AG09309 (cell line): ENCODE measurements at places on chromosomes 12 and 14.

DNA sequence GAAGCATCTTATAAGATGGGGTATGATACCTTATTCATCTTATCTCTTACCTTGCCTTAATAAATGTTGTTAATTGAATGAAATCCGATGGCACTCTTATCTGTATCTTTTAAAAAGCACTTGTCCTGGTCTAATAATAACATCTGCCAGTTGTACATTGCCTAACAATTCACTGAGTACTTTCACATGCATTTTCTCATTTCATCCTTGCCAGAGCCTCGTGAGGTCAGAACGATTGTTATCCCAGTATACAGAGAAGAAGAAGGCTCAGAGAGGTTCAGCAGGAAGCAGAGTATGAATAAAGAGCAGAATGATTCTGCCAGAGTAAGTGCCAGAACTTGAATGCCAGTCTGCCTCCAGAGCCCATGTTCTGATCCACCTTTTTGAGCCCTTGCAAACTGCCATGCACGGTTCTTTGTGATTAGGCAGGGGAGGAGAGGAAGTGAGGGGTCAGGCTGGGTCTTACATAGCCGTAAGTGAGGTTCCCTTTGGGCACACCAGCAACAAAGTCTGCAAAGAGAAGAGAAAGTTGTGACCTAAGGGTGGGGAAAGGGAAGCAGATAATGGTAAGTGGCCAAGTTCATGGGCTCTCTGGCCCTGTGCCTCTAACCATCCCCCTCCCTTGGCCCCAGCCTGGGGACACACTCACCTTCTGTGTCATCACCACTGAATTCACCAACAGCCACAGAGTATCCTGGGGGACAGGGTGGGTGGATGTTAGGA lies 11.7 kb downstream of the ITGA5 start:
- DNase-seq, result no peak

GRCh38 chr14:74867673-74868072 lies 8.3 kb downstream of the PROX2 start:
- no peak for DNase-seq

DNA sequence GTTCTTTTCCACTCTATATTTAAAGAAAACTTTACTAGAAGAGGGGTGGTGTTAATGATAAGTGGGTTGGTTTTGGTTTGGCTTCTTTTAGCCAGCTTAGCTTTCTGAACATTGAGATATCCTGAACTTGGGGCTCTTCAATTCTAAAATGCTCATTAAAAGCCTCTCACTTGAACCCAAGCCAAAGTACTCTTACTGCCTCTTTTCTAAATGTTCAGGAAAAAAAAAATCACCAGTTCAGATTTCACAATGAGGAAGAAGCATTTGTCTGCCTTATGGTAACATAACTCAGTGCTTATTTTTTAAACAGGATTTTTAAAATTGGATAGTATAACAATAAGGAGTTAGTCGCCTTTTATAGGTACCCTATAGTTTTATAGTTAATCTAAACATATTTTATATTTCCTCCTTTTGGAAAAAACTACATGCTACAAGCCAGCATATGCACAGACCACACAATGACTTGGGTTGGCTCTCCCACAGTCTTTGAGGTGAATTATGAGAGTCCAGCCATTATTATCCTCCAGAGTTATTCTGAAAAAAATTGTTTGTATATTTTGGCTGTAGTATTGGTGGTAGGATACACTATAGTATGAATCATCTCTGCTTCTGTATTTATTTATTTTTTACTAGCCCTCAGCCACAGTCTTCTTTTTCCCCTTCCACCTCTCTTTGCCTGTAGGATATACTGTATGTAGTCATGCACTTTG lies 195.5 kb upstream of the TMPO start:
- no peak for DNase-seq

DNA sequence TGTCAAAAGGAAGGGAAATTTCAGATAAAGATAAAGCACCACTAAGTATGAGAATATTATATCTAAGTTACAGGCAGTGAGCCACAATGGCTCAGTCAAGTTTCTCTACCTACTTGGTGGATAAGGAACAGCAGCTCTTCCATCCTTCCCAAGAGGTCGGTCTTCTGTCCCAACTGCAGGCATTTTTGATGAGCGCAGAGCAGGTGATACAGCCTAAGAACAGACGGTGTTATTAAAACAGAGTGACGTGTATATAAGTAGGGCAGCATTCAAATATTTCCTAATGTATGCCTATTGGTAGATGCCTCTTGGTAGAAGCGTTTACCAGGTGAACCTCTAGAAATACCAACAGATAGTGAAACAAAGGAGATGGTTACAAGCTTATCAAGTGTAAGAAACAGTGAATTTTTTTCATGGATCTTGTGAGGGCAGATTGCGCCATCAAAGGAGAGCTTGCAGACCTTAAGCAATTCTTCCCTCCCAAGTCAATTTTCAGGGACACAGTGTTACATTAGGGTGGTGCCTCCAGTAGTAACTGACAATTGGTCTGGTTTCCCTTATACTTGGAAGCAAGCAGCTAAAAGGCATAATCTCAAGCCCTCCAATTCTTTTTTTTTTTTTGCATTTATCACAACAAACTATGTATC lies 274.5 kb downstream of the MED13L start:
- no peak for DNase-seq

DNA sequence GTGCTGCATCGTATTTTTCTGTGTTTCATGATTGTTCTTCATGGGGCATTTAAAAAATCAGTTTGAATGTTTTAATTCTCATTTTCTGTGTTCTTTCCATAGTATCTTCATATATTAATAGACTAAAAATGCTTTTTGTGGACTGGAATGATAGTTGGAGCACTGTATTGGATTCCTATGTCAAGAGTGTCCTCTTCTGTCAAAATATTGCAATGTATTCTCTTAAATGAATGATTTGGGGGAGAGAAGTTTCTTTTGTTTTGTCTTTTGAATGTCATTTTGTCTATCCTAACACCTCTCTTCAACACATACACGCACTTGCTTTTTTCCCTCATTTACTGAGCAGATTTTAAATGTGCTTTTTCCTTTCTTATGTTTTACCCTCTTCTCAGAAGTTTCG lies 4.7 kb upstream of the EIF2S3B start:
- peak; percentile 0 for DNase-seq

DNA sequence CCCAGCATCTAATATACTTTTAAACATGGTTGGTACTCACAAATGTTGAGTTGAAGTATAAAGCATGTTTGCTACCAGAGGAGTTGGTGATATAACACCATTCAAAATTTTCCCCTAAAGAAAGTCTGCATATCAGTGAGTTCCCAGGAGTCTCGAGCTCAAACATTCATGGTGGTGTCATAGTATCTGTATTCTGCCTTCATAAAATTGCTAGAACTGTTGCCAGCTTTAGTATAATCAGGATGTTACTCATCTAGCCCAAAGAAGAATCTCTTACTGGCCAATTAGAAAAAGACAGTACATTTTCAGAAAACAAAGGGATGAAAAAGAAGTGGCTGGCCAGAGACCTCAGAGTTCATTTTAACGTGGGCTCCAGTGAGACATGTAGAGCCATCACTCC lies 374.7 kb downstream of the KCNH5 start:
- DNase-seq, result no peak

GRCh38 chr12:34291426-34291901 lies 269.2 kb downstream of the ALG10 start:
- DNase-seq, result no peak

DNA sequence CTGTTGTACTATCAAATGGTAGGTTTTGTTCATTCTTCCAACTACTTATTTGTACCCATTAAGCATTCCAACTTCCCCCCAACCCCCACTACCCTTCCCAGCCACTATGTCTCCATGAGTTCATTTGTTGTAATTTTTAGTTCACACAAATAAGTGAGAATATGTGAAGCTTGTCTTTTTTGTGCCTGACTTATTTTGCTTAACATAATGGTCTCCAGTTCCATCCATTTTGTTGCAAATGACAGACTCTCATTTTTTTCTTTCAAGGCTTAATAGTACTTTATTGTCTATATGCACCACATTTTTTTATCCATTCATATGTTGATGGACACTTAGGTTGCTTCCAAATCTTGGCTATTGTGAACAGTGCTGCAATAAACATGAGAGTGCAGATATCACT lies 86.2 kb downstream of the ALG10B start:
- DNase-seq, result no peak

DNA sequence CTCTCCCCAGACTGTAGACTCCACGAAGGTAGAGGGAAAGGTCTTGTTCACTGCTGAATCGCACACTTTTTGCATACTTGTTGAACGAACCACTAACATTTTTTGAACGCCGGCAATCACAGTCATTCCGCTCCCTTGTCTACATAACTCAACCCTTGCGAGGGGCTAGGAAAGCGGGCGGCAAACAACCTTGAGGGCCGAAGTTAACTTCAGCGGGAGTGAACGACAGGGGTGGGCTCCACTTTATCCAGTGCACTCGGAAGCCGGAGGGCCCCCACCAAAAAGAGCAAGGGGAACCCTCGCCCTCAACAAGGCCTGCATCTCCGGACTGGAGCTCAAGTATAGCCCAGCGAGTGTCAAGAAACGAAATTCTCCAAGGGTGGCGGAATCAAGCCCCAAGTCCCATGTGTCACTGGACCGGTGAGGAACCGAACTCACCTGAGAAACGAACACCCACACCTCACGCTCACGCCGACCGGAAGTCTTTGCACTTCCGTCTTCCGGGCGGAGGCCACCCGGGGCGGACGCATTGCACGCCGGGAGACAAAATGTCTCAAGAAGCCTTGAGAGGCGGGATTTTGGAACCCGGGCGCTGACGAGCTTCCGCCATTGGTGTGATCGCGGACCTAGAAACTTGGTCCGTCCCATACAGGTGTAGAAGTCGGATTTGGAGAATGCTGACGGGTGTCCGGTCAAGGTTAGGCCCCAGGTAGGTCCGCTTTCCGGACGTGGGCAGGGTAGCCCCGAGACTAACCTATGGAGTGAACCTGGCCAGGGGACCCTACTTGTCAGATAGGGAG lies at the start of gene LLPH:
Gene LLPH, minus strand, starts transcription at position 484 of the 800 bp plus-strand sequence. CDS start 1,644 bp downstream, outside the sequence.
- peak; percentile 45 for DNase-seq

- DNase-seq, result no peak
Measured at GRCh38 chr12:9032202-9032964, 43.0 kb downstream of the KLRG1 start.

DNA sequence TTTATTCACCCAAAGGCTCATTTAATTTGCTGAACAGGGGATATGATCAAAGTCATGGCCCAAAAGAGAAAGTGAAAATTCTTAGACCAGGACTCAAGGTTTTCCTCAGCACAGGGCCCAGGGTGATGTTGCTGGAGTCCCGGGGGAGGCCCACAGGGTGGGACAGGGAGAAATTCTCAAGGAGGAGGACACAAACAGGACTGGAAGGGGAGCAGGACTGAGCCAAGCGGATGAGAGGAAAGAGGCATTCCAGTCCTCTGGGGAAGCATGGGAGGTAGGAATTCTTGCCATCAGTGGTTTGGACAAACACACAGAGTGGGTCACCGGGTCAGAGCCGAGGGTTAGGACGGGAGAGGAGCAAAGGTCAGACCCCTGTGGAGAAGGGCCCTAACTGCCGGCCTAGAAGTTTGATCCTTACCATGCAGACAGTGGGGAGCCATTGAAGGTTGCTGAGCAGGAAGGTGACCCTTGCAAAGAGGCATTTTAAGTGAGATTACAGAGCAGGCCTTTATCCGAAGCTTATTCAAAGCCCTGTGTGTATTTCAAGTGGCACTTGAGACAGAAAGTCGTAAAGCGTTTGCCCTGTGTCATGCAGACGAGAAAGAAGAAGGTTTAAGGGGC lies 68.4 kb upstream of the PTGR2 start:
- no peak for DNase-seq

DNA sequence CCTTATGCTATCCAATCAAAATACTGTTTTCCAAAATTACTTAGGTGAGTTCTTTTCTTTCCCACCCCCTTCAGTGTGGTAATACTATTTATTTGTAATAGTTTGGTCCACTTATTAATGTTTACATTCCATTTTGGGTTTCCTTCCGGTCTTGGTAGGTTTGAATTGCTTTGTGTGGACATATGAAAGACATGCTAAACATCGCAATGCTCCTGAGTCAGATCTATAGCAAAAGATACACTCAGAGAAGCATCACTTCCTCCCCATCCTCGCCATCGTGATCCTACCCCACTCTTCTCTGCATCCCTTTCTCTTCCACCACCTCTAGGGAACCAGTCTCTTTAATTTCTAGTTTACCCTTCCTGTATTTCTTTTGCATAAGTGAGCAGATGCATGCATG lies 30.0 kb downstream of the TUNAR start:
- DNase-seq, result no peak

DNA sequence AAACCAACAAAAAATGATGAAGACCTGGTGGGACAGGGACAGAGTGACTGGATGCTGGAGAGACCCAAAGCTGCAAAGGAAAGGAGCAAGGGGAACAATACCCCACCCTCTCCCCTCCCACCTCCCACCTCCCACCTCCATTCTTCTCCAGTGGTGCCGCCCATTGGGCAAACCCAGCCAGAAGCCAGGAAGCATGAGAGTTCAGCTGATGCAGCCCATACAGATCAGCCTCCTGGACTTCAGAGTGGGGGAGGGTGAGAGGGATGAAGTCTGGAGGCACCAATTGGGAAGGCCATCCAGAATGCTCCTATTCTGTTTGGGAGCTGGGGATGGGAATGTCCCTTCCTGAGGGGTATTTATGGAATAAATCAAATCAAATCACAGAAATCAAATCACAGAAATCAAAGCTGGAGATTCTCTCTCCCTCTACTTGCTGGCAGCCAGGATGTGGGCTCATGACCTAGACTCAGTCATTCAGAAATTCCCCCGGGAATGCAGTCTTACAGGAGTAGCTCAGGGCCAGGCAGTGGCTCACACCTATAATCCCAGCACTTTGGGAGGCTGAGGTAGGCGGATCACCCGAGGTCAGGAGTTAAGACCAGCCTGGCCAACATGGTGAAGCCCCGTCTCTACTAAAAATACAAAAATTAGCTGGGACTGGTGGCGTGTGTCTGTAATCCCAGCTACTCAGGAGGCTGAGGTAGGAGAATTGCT lies 31.1 kb downstream of the IRF2BPL start:
- DNase-seq, result no peak

DNA sequence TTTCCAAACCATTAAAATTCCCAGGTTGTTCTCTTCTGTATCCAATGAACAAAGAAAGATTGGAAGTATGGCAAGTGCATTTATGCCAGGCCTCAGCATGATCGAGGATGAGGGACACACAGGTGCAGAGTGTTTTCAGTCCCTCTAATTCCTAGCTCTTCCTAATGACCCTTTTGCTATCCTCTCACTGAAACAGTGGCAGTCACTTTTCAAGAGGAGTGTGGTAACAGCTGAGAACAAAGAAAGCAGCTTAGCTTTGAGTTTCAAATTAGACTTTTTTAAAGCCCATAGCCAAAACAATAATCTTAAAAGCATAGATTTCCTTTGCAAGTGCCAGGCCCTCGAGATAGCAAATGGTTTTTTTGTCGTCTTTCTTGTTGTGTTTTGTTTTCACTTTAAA lies 110.8 kb downstream of the KCNH5 start:
- DNase-seq, result no peak

DNA sequence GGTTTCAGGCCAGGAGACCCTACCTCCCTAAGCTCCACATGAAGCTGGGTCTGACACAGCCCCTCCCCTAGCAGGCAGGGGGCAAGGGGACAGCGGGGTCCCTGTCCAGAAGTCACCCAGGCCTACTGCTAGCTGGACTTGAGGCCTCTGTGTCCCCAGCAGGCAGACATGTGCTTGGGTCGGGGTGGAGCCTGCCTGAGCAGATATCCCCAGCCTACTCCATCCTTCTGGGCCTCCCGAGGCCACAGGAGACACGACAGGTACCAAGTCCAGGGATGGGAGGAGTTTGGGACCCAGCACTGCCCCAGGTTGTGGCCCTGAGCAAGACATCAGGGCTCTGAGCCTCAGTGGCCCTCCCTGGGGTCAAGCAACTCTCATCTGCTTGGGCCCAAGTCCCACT lies 105.2 kb upstream of the EIF5 start:
- no peak for DNase-seq
